ENCODE measurements at places on chromosomes 7 and 10.

DNA sequence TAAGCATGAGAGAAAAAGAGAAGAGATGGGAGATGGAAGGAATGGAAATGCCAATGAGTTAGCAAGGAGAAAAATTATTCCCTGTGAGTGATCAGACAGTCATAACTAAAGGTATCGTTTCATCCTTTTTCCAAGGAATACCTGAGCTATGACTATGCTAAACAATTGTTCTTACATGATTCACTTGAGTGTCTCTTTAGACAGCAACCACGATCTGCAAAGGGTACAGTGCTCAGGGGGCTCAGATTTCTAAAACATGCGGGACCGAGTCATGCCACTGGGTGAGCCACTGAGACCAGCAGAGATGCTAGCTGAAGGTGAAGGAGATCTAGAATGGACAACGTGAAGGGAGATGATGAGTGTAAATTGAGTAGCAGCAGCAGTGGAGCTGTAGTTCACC is 78.0 kb upstream of the CTTNBP2 start:
- no peak for DNase-seq

GRCh38 chr10:63106111-63106755 is 26.9 kb upstream of the NRBF2 start:
- no peak for DNase-seq

DNA sequence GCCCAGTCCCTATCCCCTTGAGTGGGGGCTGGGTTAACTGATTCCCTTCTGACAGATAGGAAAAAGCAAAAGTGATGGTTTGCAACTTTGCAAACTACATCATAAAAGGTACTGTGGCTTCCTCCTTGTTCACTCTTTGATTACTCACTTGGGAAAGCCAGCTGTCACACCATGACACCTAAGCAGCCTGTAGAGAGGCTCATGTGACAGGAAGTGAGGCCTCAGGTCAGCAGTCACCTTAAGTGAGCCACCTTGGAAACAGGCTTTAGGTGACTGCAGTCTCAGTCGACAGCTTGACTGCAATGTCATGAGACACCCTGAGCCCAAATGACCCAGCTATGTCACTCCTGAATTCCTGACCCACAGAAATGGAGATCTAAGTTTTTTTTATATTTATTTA is 4.3 kb upstream of the CHCHD2 start:
- DNase-seq = no peak

GRCh38 chr10:131825150-131825848 is 75.5 kb upstream of the PPP2R2D start:
- no peak for DNase-seq

DNA sequence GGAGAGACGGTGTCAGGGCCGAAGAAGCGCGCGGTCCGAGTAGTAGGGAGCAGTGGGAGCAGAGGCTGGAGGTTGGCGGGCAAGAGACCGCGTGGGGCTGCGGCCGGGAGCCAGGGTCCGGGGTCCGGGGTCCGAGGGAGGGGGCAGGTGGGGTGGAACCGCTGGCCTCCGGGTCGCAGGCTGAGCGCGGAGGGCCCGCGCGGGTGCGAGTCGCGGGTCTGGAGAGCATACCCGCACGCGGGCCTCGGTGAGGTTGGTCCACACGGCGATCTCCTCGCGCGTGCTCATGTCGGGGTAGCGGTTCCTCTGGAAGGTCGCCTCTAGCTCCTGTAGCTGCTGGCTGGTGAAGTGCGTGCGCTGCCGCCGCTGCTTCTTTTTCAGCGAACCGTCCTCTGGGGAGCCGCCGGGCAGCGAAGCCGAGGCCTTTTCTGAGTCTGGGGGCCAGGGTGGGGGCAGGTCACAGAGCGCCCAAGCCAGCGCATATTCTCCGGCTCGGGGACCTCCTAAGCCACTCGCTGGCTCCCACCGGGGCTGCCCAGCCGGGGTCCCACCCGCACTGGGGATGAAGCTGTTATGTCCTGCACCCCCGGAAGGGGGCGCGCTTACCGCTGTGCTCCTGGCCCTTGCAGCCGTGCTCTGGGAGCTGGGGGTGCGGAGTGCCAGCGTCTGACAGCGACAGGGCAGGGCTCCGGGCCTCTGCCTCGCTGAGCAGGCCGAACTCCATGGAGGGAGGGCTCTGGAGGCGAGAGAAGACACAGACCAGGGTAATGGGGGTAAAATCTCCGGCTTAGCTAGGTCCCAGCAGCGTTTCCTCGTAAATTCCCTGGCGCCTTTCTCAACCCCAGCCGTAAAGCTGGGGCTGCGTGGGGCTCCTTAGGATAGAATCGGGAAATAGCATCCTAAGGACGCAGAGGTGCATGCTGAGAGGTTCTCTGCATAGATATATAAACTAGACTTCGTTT is 5.5 kb downstream of the ELOVL3 start:
- peak; percentile 54 for DNase-seq

DNA sequence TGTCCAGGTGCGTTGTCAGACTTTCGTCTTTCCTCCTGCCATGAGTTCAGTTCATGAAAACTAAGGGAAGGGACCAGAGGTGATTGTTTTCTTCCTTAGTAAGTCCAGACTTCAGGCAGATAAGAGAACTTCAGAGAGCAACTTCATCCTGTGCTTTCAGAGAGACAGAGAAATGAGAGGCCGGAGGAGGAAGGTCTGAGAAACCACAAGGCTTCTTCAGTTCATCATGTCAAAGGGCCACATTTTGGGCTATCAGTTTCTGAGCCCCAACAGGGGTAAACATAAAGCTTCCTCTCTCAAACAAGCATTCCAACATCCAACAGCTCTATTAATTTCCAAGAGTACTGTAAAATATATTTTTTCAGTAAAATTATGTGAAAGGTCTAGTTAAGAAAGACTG is 668.4 kb upstream of the NRP1 start:
- no peak for DNase-seq

DNA sequence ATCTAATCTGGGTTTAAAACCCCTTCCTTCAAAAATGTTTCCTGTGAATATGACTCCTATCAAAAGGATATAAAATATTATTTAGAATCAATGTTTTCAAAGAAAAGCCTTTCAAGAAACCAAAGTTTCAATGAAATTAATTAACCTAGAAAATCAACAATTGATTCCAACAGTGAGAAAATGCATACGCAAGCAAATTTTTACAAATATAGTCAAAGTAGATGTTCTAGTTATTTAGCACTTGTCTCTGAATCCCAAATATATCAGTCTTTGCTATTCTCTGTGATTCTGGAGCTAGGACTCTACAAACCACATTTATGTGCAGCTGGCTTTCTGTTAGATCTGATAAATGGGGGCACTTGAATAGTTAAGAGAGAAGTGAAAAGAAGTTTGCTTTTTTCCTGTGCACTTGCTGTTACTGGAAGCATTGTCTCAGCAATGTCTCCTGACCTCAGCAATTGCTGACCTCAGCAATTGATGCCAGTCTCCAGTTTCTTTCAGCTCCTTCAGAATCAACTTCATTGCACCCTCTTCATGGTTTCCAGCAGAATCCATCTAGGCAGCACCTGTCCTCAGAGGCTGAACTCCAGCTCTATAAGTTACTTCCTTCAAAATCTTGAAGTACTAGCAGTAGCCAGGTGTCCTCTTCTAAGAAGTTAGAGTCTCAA is 879.9 kb upstream of the LRRN3 start:
- DNase-seq = no peak

- DNase-seq = no peak
Observed at GRCh38 chr7:71457021-71457420, 325.1 kb downstream of the GALNT17 start.

GRCh38 chr7:130793855-130794618 is 60.0 kb upstream of the KLF14 start:
- no peak for DNase-seq

DNA sequence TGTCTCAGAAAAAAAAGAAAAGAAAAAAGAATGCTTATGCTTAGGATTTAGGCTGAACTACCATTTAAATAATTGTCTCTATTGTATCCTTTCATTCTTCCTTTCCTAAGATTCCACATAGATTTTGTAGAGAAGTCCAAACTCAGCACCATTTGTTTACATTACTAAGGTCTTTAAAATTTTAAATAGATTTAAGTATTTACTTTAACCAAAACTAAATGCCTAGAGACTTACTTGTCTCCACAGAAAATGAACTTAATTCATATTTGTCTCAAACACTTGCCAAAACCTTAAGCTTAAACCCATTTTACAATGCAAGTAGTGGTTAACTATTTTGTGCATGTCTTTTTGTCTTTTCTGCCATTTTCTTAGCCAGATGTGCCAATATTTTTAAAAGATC is 54.1 kb upstream of the ABI1 start:
- no peak for DNase-seq
